ENCODE measurements at places on chromosomes 7 and 10.

DNA sequence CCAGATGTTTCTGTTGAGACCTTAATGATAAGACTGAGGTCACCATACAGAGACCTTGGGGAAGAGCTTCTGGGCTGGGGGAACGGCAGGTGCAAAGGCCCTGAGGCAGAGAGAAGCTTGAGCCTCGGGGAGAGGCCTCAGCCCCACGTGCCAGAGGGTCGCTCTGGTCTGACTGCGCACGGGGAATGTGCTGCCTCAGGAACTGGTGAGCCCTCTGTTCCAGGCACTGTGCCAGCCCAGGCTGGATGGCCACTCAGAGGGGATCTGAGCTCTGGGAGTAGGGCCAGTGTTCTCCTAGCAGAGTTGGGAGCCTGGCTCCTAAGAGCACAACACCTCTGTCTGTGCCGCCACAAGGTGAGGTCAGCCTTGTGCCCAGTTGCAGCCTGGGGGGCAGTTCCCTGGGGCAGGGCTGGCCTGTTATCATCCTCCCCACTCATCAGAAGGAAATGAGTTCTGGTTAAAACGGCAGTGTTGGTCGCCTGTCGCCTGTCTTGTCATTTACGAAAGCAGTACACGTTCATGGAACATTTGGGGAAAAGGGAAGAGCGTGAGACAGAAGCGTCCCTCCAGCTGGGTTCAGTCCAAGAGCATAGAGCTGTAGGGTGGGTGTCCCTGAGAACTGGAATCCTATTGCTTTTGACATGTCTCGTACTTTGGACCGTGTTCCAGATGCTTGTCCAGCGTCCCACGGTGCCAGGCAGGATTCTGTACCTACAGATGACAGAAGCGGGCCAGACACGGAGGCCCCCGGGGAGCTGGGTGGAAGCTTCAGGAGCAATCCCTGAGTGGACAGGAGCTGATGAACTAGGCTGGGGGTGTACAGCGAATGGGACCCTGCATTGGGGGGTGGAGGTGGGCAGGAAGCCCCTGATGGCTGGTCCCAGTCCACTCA is 4.3 kb downstream of the TTYH3 start:
- DNase-seq = no peak

GRCh38 chr7:3461923-3462322 is 160.9 kb downstream of the SDK1 start:
- no peak for DNase-seq

DNA sequence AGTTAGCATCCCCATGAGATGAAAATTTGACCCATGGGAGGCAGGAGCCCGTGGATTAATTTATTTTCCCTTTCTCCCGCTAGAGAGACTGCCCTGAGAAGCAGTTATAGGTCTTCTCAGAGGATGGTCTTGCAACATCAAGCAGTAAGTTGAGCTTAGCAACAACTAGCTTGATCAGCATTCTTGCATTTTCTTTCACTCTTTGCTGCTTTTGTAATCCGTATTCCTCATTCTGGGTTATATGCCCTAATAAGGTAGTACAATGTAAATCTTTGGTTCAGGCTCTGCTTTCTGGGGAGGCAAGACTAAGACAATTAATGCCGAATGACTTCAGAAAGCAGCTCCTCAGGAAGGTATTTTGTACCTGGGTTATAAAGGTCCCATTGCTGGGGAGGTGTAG is 146.8 kb downstream of the FZD1 start:
- DNase-seq = no peak

DNA sequence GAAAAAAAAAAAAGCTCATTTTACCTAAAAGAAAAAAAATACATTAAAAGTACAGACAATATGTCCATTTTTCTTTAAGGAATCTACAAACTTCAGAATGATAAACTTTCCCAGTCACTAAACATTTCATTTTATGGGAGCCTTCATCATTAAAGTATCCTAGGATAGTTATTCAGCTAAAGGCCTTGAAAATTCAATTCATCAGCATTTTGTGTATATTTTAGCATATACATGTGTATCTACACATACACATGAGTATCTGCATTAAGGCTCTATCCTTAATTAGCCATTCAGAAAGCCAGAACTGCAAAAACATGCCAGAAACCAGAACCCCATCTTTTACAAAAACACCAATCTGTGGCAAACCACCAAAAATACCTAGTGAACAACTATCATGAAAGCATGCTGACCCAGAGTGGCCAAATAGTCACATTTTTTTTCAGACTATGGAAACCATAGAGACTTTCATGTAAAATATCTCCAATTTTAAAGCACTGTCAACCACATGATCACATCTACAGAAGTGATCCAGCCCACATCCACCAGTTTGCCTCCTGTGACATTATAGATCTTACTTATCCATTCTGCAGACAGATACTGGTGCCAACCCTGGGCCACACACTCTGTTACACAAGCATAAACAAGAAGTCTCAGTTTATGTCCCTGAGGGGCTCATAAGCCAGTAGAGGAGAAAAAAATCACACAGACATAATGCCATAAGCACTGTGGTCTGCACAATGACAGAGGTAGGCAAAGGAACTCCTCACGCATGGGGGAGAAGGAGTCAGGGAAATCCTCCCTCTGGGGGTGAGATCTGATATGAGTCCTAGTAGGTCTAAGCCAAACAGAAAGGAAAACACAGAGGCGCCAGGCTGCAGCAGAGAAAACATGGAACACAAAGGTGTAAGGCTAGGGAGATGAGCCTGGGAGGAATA is 79.2 kb downstream of the SRPK2 start:
- no peak for DNase-seq

DNA sequence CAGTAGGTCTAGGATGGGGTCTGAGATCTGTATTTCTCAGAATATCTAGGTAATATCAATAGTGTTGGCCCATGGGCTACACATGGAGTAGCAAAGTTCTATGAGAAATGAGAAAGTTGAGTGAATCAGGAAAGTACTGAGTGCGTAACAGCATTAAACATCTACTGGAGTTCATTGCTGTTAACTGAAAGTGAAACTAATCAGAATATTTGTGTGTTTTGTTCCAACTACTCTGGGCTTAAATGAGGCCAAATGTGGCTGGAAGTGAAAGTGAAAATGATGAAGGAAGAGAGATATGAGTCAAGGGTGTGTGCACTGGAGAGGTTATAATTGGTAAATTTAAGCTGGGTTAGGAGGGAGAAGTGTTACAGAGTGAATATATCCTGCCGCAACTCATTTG is 46.5 kb downstream of the TMEM106B start:
- peak; percentile 22 for DNase-seq

DNA sequence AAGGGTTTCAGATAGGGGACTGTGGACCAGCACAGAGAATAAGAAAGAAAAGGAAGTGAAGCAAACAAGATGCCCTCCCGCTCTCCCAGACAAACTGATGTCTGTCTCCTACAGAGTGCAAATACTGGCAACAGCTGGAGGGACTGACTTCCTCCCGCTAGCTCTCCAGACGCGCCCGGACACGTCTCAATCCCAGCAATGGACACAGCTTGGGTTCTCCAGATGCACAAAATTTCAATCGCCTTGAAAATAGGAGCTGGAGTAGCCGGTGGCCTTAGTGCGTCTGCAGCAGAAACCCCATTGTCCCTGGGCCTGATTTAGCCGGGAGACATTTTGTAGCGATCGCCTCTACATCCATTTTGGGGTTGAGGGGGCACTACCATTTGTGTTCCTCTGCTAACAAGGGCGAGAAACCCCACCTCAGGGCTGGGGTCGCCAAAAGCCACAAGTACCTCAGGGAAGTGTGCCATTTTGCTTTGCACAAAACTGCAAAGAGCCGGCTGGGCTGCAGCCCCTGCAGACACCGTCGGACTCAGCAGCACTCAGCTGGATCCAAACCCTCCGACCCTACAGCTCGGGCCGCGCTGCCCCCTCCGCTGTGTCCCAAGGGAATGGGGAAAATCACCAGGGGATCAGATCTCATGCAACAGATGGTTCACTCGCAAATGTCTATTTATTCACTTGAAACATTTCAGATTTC is 5.9 kb downstream of the CPA2 start:
- DNase-seq = peak; percentile 54

GRCh38 chr7:41188163-41189130 is 514.4 kb downstream of the INHBA start:
- DNase-seq = peak; percentile 49

DNA sequence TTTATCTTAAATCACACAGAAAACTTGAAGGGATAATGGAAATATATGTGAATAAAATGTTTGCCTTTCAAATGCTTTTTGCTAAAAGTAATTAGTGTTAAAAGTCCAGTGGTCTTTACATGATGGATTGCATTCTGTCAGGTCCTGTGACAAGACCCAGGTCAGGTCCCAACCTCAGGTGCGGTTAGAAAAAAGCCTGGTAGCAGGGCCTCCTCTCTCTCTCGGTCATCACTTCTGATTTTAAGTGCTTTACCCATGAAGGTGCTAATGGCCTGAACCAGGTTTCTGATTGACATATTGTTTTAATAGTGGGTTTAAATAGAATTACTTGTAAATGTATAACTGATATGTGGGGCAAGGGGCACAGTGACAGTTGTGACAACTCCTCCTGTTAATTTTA is 736.3 kb downstream of the POM121L12 start:
- DNase-seq = no peak

DNA sequence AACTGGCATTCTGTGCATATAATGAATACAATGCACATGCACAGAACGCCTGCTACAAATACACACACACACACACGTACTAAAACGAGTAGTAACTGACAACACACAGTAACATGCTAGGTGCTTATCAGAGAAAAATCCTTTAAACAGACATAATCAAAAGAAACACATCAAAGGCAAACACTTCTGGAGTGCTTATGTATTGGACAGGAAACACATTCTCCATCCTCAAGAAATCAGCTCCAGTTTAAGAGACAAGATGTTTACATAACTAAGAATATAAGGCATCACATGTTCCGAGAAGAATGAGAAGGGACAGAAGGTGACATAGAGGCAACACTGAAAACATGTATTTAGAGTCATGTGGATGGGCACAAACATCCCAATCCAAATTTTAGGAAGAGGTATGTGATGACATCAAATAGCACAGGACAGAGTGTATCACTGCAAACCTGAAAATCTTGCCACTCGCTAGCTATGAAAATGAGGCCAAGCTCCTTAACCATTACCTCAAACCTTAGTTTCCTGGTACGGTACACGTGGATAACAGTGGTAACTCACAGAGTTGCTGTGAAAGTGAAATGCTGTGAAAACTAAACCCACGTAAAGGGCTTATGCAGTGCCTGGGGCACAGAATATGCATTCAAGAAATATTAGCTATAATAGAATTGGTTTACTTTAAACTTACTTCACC is 619.6 kb downstream of the PARD3 start:
- DNase-seq = no peak

GRCh38 chr10:31698181-31698830 is 230.3 kb downstream of the ARHGAP12 start:
- peak; percentile 72 for DNase-seq
